Hematopoietic multipotent progenitor cell treated with erythropoietin and hydrocortisone succinate and interleukin-3 and kit ligand, for 15 days (in vitro differentiated cells): ENCODE measurements at places on chromosomes 3 and 15.

DNA sequence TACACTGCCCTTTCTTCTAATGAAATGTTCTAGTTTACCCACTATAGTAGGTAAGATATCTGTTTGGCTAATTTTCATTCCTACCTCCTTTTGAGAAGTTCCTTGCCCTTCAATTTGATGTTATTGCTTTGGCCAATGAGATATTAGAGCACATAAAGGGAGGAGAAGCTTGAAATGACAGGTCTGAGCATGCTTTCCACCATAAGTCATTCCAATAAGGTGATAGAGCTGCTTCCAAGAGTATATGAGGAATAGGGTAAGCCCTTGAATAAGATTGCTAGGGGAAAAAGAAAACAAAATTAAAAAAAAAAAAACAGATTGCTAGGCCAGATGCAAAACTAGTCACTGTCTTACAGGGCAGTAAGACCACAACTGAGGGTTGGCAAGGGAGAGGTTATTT lies 78.9 kb upstream of the TRIM42 start:
- no peak for DNase-seq

DNA sequence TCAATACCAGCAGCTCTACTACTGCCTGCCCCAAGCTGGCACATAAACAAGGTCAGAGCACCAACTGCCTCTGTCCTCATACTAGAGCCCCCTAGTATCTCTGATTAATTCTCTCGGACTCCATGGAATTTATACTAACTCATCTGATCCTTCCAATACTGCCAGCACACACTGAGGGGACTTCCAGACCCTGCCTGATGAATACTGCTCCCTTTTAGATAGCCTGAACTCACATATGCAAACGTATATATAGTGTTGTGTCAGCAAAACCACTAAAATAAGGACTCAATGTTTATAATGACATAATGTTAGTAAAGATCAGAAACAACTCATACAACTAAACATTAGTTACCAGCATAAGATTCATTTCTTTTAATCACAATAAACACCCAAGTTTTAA lies 25.0 kb downstream of the CEP70 start:
- DNase-seq: no peak

- DNase-seq: no peak
These were observed 241.8 kb upstream of the LRTM1 start for GRCh38 chr3:55169608-55170072.

GRCh38 chr3:11610044-11610671 lies 33.6 kb downstream of the VGLL4 start:
- DNase-seq: no peak

GRCh38 chr3:16364963-16365362 lies 100.0 kb downstream of the OXNAD1 start:
- DNase-seq: no peak

DNA sequence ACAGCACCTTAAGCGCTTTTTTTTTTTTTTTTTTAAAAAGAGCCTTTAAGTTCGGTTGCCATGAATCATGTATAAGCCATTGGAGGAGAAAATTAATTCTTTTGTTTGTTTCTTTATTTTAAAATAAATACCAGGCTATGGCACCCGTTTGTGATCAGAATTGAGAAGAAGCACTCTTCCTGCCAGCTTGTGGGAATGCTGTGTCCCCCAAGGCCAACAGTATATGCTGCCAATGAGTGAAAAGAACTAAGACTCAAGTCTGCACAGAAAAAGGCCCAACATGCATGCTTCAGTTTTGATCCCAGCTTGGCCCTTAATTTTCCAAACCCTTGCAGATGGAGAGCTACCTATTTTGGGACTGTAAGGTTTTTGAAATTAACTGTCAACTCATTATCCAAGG lies 90.5 kb downstream of the LRRC3B start:
- DNase-seq: no peak
